T1000 (cell line): ENCODE measurements at places on chromosomes 1 and 21.

DNA sequence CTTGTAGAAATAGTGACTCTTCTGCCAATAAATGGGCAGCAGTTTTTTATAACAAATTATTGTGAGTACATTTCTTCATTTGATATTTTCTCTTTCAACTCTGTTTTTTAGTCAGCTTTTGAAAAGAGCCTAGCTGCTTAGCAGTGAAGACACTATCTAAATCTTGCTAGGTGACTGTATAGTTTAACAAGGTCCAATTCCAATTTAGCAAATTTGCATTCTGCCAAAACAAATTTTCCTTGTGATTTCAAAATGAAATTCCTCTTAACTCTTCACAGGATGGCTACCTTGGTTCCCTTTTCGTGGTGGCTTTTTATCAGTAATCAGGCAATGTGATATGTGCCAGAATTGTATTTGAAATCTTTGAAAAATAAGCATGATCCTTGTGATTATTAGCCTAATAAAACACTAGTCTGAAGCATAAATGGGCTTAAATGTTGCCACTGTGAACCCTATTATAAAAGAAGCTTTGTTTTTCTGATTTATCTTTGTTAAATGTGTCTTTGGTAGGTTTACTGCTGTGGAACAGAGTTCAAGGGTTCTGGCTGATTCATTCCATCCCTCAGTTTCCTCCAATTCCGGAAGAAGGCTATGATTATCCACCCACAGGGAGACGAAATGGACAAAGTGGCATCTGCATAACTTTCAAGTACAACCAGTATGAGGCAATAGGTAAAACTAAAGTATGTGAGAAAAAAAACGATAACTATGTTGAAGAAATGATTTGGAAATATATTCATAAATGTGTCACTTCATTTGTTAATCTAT is 12.2 kb downstream of the DNASE2B start:
- no peak for DNase-seq

DNA sequence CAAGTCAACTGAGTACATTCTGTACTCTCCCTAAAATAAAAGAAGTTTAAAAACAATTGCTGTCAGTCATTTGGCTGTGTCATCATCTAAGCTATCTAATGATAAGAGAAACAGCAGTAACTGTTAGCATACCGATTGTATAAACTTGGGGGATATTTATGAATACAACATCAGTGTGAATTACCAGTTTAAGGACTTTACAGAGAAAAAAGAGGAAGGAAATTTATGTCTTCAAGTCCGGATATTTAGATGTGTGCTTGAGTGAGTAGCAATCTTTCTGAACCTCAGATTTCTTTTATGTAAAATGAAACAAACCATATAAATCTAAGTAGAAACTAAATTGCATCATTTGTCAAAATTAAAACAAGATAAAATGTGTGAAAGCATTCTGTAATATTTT is 1557.0 kb downstream of the MRPL39 start:
- no peak for DNase-seq

- DNase-seq, result no peak
Observed at GRCh38 chr1:185811073-185811709, 77.0 kb downstream of the HMCN1 start.

GRCh38 chr1:19209439-19209989 is 552 bp downstream of the UBR4 start:
- DNase-seq, result no peak

DNA sequence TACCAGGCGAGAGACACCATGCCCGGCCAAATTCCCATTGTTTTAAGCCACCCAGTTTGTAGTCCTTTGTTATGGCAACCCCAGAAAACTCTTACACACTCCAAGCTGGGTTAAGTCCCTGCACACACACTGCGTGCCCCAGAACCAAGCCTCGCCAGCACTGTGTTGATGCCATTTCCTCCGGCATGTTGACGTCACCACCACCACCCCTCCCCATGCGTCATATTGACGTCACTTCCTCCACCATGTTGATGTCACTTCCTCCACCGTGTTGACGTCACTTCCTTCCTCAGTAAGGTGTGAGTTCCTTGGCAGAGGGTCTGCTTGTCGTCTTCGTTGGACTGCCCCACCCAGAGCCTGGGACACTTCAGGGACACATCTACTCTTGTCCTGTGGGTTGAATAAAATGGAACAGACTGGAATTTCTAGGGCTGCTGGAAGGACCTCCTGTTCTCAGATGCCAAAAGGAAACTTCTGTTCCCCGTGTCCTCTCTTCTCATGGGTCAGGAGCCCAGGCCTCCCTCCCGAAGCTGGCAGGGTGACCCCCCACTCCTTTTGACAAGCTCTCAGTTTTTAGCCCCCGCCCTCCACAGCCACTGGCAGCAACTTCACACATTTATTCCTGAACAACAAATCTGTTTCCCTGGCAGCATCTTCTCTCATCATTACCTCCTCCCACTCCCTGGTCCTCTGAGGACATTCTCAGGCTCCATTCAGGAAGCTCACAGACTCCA is 643.3 kb downstream of the NPHP4 start:
- DNase-seq, result no peak

GRCh38 chr1:86035101-86035500 is 121.5 kb downstream of the COL24A1 start:
- no peak for DNase-seq

DNA sequence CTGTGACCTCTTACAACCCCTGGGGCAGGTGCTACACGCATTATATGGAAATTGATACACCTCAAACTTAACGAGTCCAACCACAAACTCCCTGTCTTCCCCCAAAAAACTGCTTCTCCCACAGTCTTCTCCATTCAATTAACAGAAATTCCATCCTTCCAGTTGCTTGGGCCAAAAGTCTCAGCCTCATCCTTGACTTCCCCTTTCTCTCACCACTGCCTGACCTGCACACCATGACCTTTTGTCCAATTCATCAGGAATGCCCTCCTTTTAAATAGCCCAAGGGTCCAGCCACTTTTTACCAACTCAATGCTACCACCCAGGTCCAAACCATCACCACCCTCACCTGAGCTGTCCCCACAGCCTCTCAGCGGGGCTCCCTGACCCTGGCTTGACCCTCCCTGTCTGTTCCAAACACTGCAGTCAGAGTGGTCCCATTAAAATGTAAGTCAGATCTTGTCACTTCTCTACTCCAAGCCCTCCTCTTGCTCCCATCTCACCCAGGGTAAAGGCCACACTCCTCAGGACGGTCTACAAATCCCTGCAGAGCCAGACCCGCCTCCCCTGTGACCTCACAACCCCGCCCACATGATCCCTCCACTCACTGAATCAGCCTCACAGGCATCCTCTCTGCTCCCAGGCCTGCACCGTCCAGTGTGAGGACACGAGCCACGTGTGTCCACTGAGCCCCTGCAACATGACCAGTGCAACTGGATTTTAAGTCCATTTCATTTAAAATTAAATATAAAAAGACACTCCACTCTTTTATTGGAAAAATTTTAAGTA is 18.5 kb downstream of the KCNN3 start:
- DNase-seq, result no peak
